Breast epithelium (tissue), 4 donors: ENCODE measurements at places on chromosomes 2 and 18.
A peak's percentile ranks its signal among the peaks of the same experiment; 100 is the strongest.

GRCh38 chr2:52934323-52934898, 833.2 kb upstream of the CHAC2 start:
- peak; percentile 49 for DNase-seq

GRCh38 chr2:10665833-10666232, 23.9 kb downstream of the NOL10 start:
- no peak for DNase-seq

DNA sequence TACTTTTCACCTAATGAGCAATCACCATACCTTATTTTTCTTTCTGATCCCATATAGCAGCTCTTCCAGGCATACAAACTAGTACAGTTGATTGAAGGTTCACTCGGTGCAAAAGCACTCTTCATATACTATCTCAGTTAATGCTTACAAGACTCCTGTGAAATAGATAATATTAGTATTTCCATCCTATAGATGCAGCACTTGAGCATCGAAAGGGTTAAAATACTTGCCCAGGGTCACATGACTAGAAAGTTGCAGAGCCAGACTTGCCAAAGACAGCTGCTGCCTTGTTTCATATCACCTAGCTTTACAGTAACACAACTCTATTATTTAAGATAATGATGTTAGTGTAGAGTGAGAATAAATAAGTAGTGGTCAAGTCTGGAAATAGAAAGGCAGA, 466.0 kb upstream of the TNP1 start:
- DNase-seq = no peak

DNA sequence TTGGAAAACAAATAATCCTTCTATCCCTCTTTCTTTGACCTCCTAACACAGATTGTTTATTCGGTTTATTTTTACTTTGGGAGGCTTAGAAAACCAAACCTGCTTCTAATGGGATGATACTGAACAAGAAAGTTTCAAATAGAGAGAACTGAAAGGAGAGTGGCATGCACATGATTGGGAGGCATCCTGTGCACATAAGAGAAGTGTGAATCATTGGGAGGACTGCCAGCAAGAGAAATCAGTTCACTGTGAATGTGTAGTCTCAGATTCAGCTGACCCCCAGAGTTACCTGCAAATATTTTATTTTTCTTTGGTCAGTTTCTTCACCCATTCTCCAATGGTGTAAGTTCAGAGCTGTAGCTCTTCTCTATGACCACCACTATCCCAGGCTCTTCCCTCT, 1363.2 kb upstream of the ACVR2A start:
- no peak for DNase-seq

DNA sequence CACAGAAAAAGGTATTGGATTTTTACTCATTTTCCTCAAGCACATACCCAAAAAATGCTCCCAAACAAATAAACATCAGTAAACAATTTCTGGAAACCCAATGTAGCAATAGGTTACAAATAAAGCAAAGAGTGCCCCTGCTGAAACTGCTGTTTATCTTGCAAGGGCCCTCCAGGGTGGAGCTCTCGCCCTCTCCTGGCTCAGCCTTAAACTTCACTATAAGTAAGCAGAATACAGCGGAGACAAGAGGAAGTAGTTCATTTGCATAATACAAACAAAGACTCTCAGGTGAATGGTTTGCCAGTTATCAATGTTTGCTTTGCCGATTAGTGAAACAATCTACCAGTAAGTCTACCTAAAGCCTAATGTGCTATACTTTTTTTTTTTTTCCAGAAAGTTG, 437.6 kb downstream of the DLGAP1 start:
- DNase-seq = no peak

GRCh38 chr2:64311948-64312621, 141.9 kb upstream of the LGALSL start:
- DNase-seq = peak; percentile 81

DNA sequence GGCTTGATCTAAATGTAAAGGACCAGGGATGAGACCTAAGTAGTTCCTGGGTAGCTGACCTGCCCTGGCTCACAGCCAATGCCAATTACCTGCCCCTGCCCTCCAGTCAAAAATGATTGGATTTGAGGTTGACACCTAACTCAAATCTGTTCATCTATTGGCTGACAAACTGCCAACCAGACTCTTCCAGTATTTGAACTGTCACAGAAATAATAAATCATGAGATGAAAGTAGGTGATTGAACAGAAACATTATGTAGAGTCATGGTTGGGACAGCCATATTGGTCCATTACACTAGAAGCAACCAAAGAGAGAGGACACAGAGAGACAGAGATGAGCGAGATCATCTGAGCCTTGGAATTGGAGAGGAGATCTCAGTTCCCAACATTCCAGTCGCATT, 109.1 kb downstream of the ATL2 start:
- no peak for DNase-seq

DNA sequence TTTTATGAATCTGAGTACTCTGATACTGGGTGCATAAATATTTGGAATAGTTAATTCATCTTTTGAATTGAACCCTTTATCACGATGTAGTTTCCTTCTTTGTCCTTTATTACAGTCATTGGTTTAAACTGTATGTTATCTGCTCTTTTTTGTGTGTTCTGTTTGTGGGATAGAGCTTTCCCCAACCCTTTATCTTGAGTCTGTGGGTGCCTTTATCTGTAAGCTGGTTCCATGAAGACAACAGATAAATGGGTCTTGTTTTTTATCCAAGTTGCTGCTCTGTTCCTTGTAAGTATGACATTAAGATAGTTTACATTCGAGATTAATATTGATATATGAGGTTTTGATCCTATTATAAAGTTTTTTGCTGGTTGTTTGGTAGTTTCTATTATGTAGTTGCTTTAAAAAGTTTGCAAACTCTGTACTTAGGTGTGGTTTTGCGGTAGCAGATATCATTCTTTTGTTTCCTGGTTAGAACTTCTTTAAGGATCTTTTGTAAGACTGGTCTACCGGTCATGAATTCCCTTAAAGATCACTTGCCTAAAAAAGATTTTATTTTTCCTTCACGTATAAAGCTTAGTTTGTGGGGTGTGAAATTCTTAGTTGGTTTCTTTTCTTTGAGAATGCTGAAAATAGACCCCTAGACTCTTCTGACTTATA, 1451.3 kb upstream of the SLC39A10 start:
- DNase-seq = no peak

GRCh38 chr2:145108361-145108778, 588.5 kb upstream of the ZEB2 start:
- DNase-seq = no peak

- no peak for DNase-seq
Measured at GRCh38 chr2:83058683-83059082, 1400.4 kb downstream of the SUCLG1 start.

DNA sequence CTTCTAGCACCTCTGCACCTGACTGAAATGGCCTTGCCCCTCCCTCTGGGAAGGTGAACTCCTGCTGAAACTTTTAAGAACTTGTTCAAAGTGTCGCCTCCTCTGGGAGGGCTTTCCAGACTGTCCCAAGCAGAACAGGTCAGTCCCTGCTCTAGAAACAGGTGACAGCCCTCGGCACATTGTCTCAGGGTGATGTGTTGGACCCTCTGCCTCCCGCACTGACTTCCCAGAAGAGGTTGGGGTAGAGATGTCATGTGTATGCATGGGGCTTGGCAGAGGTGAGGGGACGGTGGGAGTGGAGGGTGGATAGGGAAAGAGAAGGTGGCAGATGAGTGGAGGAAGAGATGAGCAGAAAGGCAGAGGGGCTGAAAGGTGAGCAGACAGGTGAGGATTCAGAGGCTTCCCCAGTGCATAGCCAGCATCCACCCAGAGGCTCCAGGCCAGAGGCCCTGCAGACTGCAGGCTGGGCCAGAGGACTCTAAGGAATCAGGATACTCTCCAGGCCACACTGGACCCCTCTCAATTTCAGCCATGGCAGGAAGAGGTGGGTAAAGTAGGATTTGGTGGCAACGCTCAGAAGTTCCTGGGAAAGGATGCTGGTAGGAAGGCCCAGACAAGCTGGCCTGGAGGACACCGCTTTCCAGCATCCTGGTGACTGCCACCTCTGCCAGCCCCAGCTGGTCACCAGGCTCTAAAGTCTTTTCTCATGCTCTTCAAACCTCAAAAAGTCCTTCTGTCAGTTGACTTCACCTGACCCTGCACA, 24.8 kb upstream of the TNS1 start:
- no peak for DNase-seq

- DNase-seq = no peak
Measured at GRCh38 chr2:234705108-234705507, 208.2 kb upstream of the ARL4C start.

DNA sequence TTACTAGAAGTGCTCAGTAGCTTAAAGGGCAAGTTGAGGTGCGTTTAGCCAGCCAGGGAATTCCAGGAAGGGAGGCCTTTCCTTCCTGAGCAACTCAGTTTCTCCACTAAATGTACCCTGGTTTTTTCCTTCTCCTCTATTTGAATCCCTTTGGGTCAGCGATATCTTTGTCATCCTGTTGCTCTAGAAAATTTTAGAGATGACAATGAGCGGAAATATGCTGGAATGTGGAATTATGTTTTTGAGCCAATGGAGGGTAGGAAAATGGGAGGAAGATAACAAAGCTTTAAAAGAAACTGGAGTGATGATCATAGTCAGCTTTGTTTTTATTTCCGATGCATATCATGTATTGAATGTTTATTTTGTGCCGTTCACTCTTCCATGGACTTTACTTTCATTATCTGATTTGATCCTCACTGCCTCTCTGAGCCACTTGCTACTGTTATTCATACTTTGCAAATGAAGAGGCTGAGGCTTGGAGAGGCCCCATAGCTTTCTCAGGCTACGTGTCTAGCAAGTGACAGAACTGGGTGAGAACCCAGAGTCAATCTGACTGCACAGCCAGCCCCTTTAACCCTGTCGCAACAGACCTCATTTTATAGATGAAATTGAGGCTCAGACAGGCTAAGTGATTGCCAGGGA, 67.3 kb downstream of the NTSR2 start:
- DNase-seq = no peak

DNA sequence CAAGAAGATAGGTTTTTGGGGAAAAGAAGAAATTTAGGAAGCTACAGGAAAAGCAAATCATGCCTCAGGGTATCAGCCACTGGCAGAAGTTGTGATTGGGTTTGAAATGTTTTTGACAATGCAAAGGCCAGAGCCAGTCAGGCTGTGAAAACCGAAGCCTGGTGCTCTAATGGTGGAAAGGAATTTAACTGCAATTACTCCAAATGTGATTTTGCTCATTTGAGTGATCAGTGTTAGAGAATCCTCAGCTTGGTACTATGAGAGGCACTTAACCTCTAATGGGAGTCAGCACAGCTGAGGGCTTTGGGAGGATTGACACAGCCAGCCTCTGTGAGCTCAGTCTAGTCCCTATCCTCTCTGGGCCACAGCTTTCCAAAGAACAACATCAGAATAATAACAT, 176.5 kb downstream of the LRRTM1 start:
- DNase-seq = no peak

DNA sequence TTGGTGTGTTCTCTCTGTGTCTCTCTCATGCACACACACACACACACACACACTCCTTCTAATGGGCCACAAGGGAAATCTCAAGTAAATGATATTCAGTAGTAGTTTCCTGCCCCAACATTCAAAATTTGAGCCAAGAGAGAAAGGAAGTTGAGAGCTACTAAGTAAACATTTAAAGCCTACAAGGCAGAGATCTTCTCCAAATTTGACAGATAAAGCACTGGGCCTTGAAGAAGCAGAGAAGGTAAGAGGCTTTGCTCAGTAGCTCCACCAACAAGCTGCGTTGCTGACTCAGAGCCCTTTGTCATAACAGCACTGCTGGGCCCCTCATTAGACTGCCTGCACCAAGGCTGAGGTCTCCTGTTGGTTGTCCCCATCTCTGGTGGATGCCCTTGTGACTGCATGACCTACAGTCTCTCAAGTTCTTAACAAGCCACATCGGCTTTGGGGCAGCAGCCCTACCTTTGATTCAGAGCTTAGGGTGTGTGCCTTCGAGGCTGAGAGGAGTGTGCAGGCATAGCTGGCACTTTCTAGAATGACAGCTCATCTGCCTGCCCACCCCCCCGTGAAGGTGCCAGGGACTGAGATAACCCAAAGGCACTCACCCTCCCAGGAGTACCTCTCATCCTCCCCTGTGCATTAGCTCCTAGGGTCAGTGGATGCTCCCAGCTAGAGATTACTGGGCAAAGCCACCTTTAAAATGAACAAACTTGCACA, 32.3 kb upstream of the NEB start:
- DNase-seq = no peak

- DNase-seq = no peak
Measured at GRCh38 chr2:103153580-103154284, 391.9 kb downstream of the TMEM182 start.

- no peak for DNase-seq
Measured at GRCh38 chr2:21276163-21276562, 152.4 kb downstream of the TDRD15 start.

DNA sequence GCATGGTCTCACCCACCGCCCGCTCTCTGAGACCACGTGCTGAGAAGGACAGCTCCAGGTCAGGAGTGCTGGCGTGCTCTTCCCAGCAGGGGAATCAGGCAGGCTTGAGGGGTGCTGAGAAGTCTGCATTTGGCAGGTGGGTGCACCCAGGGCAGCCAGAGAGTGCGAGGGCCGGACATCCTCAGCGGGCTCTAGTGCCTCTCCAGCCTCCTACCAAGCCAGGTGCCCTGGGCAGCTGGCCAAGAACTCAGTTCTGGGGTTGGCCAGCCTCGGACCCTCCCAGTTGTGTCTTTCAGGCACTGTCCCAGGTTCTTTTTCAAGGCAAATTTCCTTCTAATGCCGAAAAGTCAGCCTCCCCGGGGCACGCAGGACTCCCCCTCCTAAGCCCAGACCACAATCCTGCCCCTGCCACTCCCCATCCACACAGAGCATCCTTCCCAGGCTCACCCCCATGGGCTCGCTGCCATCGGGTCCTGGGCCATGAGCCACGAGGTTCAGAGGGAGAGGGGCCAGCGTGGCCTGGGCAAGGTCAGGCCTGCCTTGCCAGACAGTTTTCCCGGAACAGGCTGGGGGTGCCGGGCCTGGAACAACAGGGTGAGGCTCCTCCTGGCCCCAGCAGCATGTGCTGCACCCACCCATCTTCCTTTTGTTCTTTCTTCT, 52.2 kb upstream of the GPC1 start:
- DNase-seq = no peak

DNA sequence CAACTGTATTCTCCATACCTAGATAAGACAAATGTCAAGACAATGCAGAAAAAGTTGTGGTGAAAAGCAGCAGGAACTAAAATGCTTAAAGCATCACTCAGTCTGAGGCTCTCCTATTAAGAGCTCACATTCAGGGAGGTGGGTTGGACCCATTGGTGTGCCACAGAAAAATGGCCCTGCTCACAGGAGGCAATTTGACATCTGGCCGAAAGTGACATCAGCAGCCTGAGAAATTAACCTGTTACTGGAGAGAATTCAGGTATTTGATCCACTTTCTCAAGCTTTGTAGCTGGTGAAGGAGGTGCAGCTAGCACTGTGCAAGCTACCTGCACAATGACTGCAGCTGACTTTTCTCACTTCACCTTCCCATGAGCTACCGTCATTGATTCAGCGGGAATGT, 86.0 kb downstream of the TMEM247 start:
- no peak for DNase-seq

DNA sequence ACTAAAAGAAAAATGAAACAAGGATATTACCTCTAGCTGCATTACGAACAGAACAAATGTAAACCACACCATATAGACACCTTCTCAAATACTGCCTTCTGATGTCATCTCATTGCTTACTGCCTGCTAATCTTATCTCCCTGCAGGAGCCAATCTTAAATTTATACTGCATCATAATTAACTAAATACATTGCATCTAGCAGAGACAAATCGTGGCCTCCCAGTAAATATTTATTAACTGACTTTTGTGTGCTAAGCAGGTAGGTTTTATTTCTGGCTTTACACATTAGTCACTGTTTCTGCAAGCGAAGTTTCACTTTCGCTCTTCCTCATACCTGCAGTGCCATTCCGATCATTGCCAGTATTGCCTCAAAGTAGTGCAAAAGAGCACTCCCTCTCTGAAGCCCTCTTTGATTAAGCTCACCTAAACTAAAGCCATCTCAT, 67.5 kb downstream of the SPATS2L start:
- no peak for DNase-seq
